ENCODE measurements at places on chromosomes 1 and 21.

- no peaks in the 10 kb centered on the region for H3K4me1 ChIP-seq
- no peak for DNase-seq
- H3K27me3 ChIP-seq: no peaks in the 10 kb centered on the region
- H3K4me3 ChIP-seq: no peak overlapping the region
- H3K36me3 ChIP-seq: no peaks in the 10 kb centered on the region
Measured at GRCh38 chr1:20685741-20686140, 24.6 kb upstream of the DDOST start.

GRCh38 chr21:20997636-20998455 lies at the start of gene NCAM2:
NCAM2 (plus strand) TSS chr21:20998409.
- peaks cover 79% of the 10 kb centered on the region for H3K27me3 ChIP-seq
- H3K36me3 ChIP-seq: no peaks in the 10 kb centered on the region
- DNase-seq: peak; percentile 59
- peaks cover 1% of the 10 kb centered on the region for H3K4me1 ChIP-seq
- peak within 1 kb of the TSS; percentile 76 for H3K27ac ChIP-seq

GRCh38 chr21:44800103-44800502 lies 1.5 kb downstream of the UBE2G2 start:
- no peaks in the 10 kb centered on the region for H3K27me3 ChIP-seq
- peak overlapping the region; percentile 97 for H3K4me3 ChIP-seq
- peaks cover 22% of the 10 kb centered on the region for H3K4me1 ChIP-seq
- peaks cover 7% of the 10 kb centered on the region for H3K36me3 ChIP-seq
- DNase-seq: no peak

- DNase-seq: no peak
- H3K27ac ChIP-seq: no peak overlapping the region
- no peak overlapping the region for H3K4me3 ChIP-seq
- H3K27me3 ChIP-seq: no peaks in the 10 kb centered on the region
- peaks cover 11% of the 10 kb centered on the region for H3K36me3 ChIP-seq
- peaks cover 7% of the 10 kb centered on the region for H3K4me1 ChIP-seq
Measured at GRCh38 chr1:150609732-150610131, 19.7 kb downstream of the ENSA start.

GRCh38 chr1:15352128-15352957 lies 57.3 kb upstream of the EFHD2 start:
- H3K4me1 ChIP-seq: peaks cover 7% of the 10 kb centered on the region
- no peaks in the 10 kb centered on the region for H3K27me3 ChIP-seq
- H3K36me3 ChIP-seq: no peaks in the 10 kb centered on the region
- no peak for DNase-seq

- H3K36me3 ChIP-seq: no peaks in the 10 kb centered on the region
- no peak for DNase-seq
- no peaks in the 10 kb centered on the region for H3K4me1 ChIP-seq
- H3K27me3 ChIP-seq: peaks cover 9% of the 10 kb centered on the region
- no peak overlapping the region for H3K27ac ChIP-seq
Measured at GRCh38 chr1:29774355-29774754, 538.0 kb downstream of the PTPRU start.

- H3K36me3 ChIP-seq: no peaks in the 10 kb centered on the region
- DNase-seq: no peak
- H3K4me1 ChIP-seq: peaks cover 12% of the 10 kb centered on the region
- no peak overlapping the region for H3K4me3 ChIP-seq
Measured at GRCh38 chr1:63127376-63127775, 195.0 kb upstream of the FOXD3 start.

- no peak for DNase-seq
- no peaks in the 10 kb centered on the region for H3K4me1 ChIP-seq
- no peak overlapping the region for H3K27ac ChIP-seq
- H3K27me3 ChIP-seq: no peaks in the 10 kb centered on the region
- H3K36me3 ChIP-seq: peaks cover 25% of the 10 kb centered on the region
Measured at GRCh38 chr1:15218287-15219279, 28.4 kb upstream of the FHAD1 start.

DNA sequence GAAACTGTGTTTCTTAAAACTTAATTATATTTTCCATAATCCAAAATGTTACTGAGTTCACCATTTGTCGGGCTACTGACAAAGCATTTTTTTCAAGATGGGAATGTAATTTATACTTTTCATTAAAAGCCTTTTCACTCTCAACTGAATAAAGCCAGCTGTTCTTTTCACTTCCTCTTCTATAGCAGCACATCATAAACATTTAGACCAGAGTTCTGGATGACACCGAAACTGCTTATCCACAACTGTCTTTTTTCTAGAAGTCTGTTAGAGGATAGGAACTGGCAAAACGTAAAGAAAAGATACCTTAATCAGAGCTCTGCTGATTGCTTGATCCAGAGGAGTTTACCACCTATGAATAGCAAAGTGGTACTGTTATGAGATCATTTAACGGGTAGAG lies 594.7 kb downstream of the ADGRL2 start:
- no peak overlapping the region for H3K27ac ChIP-seq
- no peaks in the 10 kb centered on the region for H3K27me3 ChIP-seq
- no peaks in the 10 kb centered on the region for H3K4me1 ChIP-seq
- no peaks in the 10 kb centered on the region for H3K36me3 ChIP-seq
- DNase-seq: no peak

DNA sequence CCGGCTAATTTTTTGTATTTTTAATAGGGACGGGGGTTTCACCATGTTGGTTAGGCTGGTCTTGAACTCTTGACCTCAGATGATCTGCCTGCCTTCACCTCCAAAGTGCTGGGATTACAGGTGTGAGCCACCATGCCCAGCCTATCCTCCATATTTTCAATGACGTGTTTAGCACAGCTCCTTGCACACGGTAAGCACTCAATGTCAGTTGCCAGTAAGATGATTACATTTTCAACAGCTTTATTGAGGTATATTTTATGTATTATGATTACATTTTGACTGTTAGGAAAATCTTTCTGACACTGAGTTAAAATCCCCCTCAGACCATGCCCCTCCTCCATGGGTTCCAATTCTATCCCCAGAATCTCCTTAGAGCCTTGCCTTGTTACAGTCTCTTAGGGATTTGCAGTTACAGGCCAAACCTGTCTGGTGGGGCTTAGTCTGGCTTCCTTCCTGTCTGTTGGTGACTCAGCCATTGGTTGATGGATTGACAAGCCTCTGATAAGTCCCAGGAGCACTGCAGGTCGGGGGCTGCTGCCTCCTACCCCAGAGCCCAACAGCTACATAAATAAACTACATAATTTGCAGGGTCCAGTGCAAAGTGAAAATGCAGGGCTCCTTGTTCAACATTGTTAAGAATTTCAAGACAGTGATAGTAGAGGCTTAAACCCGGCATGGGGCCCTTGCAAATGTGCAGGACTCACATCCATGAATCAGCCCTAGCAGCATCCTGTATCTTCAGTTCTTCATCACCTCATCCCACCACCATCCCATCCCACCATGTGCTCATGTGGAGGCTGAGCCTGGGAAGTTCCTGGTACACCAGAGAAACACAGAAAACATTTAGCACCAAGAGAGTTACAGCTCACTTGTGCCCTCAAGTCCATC lies 23.4 kb downstream of the COA7 start:
- H3K27me3 ChIP-seq: no peaks in the 10 kb centered on the region
- peaks cover 22% of the 10 kb centered on the region for H3K4me1 ChIP-seq
- no peak overlapping the region for H3K4me3 ChIP-seq
- no peak for DNase-seq

- peaks cover 51% of the 10 kb centered on the region for H3K27me3 ChIP-seq
- H3K4me3 ChIP-seq: no peak overlapping the region
- no peak overlapping the region for H3K27ac ChIP-seq
Measured at GRCh38 chr1:60071296-60071695, 2.3 kb downstream of the C1orf87 start.

GRCh38 chr1:1058921-1059493 lies 15.1 kb downstream of the RNF223 start:
- peaks cover 4% of the 10 kb centered on the region for H3K4me1 ChIP-seq
- no peak for DNase-seq
- no peak overlapping the region for H3K27ac ChIP-seq

GRCh38 chr1:189149547-189150375 lies 1327.9 kb downstream of the BRINP3 start:
- no peaks in the 10 kb centered on the region for H3K4me1 ChIP-seq
- DNase-seq: no peak
- H3K27ac ChIP-seq: no peak overlapping the region
- peak overlapping the region; percentile 71 for H3K4me3 ChIP-seq
- H3K27me3 ChIP-seq: no peaks in the 10 kb centered on the region

DNA sequence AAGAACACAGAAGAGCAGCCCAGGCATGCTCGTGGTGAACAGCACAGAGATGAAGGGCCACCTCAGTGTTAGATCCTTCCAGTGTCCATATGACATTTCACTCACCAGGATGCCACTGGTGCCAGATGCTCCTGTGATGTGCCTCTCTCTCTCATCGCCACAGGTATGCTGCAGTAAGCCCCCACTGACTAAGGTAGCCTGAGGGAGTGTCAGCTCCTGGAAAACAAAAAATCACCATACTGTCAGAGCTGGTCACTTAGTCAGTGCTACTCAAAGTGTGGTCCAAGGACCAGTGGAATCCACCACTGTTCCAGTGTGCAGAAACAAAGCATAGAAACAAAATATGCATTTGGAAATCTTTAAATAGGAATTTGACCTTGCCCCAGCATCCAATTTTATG lies 27.1 kb upstream of the BCL9 start:
- no peak for DNase-seq
- no peaks in the 10 kb centered on the region for H3K36me3 ChIP-seq
- peaks cover 17% of the 10 kb centered on the region for H3K4me1 ChIP-seq
- no peak overlapping the region for H3K4me3 ChIP-seq
- no peak overlapping the region for H3K27ac ChIP-seq
- H3K27me3 ChIP-seq: no peaks in the 10 kb centered on the region

DNA sequence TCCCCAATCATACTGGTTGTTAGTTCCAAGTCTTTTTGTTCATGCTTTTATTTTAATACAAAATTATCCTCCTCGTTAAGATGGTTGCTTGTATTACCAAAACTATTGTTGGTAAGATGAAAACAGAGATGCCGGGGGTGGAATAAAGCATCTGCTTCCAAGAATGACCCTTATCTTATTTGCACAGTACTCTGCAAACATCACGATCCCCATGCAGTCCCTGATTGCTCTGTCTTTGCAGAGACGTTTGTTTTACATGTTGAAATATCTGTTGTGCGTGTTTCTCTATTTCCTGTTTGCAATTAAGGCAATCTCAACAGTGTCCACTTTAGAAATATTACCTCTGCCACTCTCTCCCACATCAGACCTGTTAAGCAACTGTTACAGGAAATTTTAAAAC lies 141.3 kb upstream of the NCAM2 start:
- peaks cover 4% of the 10 kb centered on the region for H3K4me1 ChIP-seq
- no peak overlapping the region for H3K4me3 ChIP-seq
- no peaks in the 10 kb centered on the region for H3K27me3 ChIP-seq

DNA sequence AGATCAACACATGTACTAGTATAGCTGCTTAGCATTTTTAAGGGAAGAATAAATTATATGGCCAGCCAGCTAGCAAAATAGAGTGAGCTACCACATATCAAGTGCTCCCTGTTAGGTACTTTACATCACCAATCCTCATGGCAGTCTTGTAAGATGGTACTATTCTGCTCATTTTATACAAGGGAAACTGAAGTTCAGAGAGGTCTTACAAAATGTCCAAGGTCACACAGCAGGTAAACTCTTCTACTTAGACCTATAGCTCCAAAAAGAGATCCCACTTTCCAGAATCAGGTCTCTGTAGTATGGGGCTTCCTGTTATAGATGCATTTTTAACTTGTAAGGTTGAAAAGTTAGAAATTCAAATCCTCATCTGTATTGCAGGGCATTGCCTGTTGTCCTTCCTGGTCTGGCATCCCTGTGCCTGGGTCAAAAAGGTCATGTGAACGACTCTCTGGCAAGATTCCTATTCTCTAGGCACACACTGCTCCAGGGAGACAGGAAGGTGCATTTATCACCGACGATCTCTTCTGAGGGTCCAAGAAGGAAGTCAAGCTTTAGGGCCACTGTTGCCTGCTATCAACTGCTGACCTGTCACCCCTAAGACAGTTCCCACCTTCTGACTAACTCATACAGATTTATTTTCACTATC lies 41.1 kb downstream of the TRIT1 start:
- H3K4me3 ChIP-seq: no peak overlapping the region
- peaks cover 7% of the 10 kb centered on the region for H3K4me1 ChIP-seq
- DNase-seq: no peak
- H3K27ac ChIP-seq: no peak overlapping the region
- H3K36me3 ChIP-seq: peaks cover 39% of the 10 kb centered on the region

- no peak overlapping the region for H3K27ac ChIP-seq
- DNase-seq: no peak
- no peak overlapping the region for H3K4me3 ChIP-seq
Measured at GRCh38 chr1:109840011-109840629, 70.5 kb upstream of the CSF1 start.

- no peaks in the 10 kb centered on the region for H3K36me3 ChIP-seq
- DNase-seq: no peak
- H3K4me3 ChIP-seq: no peak overlapping the region
Measured at GRCh38 chr1:202621446-202621845, 88.8 kb downstream of the SYT2 start.

GRCh38 chr1:23911921-23912320 lies 1.2 kb downstream of the CNR2 start:
- no peaks in the 10 kb centered on the region for H3K36me3 ChIP-seq
- peaks cover 4% of the 10 kb centered on the region for H3K27me3 ChIP-seq
- no peak overlapping the region for H3K27ac ChIP-seq
- H3K4me3 ChIP-seq: no peak overlapping the region
- no peaks in the 10 kb centered on the region for H3K4me1 ChIP-seq
- no peak for DNase-seq

GRCh38 chr1:12478612-12478985 lies 139.4 kb downstream of the DHRS3 start:
- H3K27me3 ChIP-seq: no peaks in the 10 kb centered on the region
- peak overlapping the region; percentile 97 for H3K27ac ChIP-seq
- H3K4me3 ChIP-seq: no peak overlapping the region

DNA sequence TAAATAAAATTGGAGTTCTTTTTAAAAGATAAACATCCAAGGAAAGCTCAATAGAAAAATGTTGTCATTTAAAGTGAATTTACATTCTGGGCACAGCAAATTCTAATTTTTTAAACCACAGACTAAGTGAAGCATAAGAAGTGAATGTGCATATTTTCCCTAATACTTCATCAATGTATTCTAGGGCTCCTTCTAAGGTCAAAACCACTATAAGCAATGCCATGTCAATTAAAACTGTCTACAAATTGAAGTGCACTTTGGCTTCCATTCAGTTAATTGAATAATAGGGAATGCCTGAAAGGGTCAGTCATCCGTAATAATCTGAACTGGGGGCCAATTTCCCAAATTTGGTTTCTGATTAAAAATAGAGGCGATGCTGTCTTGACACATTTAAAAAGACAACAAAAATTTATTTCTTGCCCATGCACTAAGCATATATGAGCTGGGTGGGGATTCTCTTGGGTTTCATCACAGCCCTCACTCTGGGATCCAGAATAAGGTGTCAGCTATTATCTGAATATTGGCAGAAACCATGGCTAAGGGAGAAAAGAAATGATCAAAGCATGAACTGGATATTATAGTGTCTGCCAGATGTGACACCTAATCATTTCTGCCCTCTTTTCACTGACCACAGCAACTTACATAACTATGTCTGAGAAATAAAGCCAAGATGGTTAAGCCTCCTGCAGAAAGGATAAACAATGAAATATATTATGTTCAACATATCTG lies 660.6 kb upstream of the B3GALT2 start:
- H3K27ac ChIP-seq: no peak overlapping the region
- DNase-seq: no peak
- H3K27me3 ChIP-seq: no peaks in the 10 kb centered on the region
- peaks cover 4% of the 10 kb centered on the region for H3K4me1 ChIP-seq
- H3K36me3 ChIP-seq: no peaks in the 10 kb centered on the region

GRCh38 chr1:204348242-204348641 lies 11.5 kb downstream of the PLEKHA6 start:
- no peak overlapping the region for H3K4me3 ChIP-seq
- peak overlapping the region; percentile 31 for H3K27ac ChIP-seq
- H3K4me1 ChIP-seq: peaks cover 16% of the 10 kb centered on the region
- peaks cover 4% of the 10 kb centered on the region for H3K27me3 ChIP-seq
- no peak for DNase-seq
- no peaks in the 10 kb centered on the region for H3K36me3 ChIP-seq

Data from progenitor cell of endocrine pancreas (in vitro differentiated cells).